ENCODE measurements at places on chromosomes 3 and 15. TPM values are rescaled to one million over a fixed set of nuclear protein-coding genes. Genes with fewer than 3 reads are reported as not detected.

GRCh38 chr3:44827196-44827595 is 34.5 kb upstream of the TMEM42 start:
- DNase-seq: no peak

Gene CELSR3
- 17.3 TPM for total RNA-seq

DNA sequence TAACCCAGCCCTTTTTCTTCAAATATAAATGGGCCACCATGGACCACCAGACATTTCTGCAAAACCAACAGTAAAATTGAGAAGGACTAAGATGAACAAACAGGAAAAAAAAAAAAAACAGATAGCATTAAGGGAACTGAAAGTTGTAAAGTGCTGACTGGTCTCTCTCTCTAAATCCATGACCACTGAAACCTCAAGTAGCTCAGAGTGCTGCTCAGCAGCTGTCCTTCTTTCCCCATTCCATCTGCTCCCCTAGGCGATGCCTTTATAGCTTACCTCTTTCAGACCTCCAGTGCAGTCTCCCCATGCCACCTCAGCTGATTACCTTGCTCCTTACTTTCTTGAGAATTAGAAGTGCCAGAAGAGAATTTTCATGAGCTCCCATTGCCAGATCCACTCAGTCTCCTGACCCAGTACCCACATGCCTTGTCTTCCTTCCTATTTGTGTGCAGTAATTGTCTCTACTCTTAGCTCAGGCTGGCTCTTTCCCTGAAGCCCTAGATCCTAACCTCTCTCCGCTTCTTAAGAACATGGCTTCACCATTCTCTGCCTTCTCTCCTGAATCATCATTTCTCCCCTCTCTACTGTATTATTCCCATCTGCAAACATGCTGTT is 23.9 kb upstream of the XIRP1 start:
- DNase-seq: no peak

DNA sequence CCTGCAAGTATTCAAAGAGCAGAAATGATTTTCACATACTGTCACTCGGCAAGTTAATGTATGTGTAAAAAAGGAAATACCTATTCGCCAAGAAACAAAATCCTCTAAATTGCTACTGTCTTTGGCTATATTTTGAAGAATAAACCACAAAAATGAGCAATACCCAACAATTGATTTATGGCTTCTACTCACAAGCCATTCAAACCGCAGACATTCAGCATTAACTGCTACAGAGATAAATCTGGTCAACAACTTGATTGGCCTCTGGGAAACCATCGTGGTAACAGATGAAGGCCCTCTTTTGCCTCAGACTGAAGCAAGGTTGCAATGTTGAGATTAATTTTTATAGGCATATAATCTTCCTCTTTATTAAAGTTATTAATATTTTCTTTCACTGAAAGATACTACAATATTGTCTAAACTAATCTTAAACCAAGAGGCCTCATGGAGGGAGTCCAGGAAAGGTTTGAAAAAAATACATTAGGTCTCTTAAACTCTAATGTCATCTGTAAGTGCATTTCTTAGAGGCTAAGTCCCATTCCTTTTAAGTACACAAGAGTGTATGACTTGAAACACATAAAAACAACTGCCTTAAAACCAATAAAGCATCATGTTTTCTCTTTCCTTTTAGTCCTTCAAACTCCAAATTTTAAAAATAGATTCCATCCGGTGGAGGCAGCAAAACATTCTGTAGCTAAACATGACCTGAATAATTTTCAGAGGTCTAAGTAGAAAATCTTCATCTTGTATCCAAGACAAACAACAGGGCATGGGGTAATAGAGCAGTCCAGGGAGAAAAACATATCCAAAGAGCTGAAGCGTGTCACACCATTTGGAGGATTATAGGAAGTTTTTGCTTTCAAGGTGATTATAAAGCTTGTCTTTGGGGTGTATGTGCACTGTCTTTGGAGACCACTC is 162.4 kb upstream of the TGFBR2 start:
- DNase-seq: no peak
